SW 1271 (cell line): ENCODE measurements at places on chromosomes 6 and 20.
A peak's percentile ranks its signal among the peaks of the same experiment; 100 is the strongest.

GRCh38 chr6:43009124-43009523, 4.6 kb downstream of the MEA1 start:
- no peak for DNase-seq

DNA sequence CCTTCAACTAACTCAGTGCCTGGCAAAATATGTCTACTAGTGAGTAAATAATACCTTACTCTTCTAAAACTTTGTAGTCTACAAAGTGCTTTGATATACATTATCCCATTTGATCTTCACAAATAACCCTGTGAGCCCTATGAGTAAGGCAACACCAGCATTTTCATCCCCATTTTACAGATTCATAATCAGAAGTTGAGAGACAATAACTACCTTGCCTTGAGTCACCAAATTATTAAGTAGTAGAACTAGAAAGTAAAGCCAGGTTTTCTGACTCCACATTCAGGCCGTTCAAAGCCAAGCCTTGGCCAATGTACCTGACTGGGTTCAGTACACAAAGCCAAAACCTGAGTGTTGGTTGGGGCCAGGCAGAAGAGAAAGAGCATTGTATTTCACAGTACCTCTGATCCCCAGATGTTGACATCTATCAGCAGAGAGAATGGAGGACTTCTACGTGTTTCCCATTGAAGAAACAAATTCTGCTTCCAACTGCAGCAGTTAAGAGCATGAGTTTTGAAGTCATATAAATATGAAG, 111.3 kb upstream of the LGSN start:
- no peak for DNase-seq

DNA sequence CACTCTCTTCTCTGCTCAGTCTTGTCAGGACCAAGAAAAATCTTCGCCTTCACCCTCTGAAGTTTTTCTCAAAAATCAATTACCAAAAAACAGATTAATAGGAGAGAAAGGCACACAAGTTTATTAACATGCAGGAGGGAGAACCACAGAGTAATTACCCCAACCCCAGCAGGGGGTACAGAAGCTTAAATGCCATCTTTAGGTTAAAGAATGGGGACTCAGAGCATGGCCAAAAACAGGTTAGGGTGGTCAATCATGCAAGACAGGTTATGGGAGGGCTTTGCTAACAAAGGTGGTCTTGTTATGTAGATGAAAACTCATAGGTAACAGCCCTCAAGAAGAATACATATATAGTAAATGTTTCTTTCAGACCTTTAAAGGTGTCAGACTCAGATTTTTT, 100.5 kb upstream of the BTN3A2 start:
- DNase-seq, result no peak

GRCh38 chr6:49978332-49979226, 9.2 kb upstream of the DEFB113 start:
- no peak for DNase-seq

DNA sequence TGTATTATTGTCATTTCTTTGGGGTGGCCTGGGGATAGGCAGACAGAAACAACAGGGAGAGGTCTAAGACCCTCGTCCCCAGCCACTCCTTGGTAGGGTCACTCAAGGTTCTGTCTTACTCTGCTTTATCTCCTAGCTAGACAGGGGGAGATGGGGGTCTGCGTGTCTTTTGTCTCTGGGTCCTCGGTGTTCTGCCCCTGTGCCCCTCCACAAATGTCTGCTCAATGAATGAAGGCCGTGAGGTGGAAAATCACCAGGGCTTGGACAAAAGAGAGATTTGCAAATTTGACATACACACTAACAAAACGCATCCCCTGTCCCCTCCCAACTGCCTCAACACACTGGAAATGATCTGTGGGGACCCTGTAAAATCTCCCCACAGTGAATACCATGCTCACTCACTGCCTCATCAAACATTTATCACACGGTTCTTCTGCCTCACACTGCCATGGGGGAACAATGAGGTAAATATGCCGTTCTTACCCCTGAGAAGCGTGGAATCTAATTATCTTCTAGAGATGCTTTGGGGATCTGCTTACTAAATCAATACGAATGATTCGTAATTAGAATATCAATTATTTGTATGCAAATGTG, 13.2 kb upstream of the VAPB start:
- DNase-seq, result no peak

DNA sequence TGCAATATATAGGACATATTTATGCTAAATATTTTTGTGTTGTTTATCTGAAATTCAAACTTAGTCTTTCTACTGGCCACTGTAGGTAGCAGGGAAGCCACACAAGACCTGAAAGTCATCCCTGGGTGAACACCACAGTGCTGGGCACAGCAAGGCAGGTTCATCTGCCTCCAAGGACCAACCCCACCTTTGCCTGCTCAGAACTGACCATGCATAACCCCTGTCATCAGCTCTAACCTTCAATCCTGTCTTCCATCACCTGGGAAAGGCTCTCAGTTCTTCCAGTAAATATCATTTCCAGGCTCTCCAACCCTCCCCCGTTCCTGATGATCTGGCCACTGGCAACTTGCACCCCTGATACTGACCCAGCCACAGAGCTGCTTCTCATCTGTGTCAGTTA, 32.7 kb upstream of the CST7 start:
- no peak for DNase-seq

DNA sequence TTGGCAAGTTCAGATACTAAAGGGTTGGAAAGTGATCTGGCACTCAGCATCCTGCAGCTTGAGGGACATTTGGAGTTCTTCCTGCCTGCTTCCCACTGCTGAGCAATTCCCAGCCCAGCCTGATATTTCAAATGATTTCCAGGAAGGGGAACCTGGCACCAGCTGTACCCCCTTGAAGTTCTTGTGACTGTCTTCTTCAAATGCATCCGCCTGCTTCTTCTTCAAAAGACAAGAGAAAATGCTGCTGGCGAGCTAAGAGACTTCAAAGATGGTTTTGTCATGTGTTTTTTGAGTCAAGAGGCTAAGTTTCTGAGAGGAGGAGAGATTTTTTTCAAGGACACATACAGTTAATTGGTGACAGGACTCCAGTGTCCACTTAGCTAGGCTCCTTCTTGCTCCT, 42.6 kb upstream of the B4GALT5 start:
- DNase-seq, result no peak

DNA sequence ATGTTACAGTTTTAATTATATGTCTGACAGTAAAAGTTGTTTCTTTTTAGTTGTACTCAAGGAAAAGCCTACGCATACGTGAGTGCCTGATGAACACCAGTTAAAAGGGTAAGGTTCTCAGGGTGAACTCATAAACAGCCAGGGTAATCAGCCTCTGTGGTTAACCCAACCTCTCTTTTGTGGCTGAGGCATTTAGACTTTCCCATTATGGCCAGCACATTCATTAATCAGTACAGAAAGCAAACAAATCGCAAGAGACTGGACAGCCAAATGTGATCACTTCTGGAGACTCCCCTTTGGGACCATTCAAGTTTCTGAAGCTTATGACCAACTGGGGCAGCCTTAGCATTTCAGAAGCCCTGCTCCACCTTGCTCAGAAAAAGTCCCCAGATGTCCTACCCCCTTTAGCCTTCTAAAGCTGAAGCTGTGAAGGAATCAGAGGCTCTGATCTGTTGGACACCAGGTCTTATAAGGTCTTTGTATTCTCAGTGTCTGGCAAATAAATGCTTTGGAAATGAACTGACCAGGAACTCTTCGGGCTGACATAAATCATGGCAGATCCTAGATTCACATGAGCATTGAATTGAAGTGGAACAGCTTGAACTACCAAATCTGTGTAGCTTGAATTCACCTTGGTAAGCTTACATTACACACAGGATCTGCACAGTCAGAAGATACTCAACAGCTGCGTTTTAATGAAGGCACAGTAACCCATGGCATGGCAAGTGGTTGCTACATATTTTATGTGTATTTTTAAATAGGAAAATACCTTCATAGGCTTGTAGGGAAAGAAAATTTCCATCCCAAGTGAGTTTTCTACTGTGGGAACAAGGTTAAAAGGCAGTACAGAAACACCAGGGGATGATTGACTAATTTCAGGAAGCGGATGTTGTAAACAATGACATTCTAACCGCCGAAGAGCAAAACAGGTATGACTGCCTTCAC, 18.7 kb downstream of the IL20RA start:
- DNase-seq, result no peak

DNA sequence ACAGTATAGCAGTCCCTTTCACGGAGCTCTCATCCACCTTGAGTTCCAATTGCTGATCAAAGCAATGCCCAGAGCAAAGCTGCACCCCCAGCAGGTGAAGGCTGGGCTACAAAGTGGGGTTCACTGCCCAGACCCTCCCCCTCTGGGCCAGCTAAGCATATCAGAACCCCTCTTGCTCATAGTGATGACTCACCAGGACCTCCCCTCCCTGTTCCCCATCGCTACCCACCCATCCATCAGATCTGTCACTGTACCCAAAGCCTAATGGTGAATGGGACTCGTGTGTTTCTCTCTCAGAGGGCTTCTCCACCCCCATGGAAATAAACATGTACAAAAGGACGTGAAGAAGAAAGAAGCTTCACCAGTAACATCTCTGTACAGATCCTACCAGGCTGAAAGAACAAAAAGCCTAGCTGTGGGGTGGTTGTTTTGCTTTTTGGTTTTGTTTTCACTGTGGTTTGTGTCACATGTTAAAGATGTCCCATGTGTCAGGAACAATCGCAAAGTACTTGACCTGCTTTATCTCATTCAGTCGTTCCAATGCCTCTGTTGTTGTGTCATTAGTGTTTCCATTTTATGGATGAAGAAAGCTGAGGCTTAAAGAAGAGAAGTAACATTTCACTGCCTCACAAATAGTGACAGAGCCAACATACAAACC, 518.5 kb downstream of the CD83 start:
- DNase-seq, result no peak

DNA sequence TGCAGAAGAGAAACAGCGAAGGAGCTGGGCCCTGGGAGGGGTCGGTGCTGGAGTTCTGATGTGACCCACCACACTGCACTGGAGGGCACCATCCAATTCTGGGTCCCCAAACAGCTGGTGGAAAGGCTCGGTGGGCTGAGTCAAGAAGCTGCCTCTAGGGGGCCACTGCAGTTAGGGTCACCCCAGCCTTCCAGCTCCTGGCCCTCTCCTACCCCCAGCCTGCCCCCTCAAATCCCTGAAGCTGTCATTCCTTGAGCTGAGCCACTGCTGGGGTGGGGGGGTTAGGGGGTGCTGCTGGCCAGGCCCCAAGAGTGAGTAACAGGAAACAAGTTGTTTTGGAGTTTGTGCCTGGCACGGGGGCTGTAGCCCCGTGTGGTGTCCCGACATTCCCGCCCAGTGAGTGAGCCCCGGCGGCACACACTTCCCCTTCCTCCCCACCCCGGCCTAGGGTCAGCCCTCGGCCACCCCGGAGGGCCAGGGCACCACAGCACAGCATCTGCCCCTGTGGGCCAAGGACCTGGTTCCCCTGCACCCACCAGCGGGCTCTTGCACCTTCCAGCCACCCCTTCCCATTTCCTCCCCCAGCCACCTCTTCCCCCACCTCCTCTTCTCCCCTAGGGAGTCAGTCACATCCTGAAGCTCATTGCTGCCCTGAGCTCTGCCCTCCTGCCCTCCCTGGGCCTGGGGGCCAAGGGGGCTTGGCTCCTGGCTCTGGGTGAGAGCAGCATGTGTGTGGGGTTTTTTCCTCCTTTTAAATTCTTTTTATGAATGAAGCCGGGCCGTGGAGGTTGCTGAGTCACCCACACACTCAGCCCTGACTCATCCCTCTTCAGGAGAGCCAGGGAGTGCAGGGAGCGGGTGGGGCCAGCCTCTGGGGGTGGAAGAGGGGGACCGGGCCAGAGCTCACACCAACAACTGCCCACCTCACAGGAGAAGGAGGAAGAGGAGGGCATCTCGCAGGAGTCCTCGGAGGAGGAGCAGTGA, 4.6 kb downstream of the SMIM29 start:
- peak; percentile 96 for DNase-seq

GRCh38 chr6:128521282-128521632, 858 bp upstream of the PTPRK start:
- no peak for DNase-seq

DNA sequence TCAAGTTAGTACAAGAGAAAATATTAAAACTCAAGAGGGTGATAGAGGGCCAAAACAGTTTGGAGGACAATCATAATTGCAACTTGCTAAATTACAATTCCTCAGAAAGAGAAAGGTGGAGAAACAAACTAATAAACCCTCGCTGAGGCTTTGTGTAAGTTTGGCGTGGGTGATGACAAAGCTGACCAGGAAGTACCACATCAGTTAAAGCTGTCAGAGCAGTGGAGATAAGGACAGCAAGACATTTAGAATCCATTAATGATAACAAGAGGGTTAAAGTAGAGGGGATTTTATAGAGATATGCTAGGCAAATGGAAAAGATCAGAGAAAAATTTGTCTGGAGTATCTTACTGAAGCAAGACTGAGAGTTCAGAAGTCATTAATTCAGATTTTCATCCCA, 334.4 kb downstream of the TFAP2B start:
- DNase-seq, result no peak

DNA sequence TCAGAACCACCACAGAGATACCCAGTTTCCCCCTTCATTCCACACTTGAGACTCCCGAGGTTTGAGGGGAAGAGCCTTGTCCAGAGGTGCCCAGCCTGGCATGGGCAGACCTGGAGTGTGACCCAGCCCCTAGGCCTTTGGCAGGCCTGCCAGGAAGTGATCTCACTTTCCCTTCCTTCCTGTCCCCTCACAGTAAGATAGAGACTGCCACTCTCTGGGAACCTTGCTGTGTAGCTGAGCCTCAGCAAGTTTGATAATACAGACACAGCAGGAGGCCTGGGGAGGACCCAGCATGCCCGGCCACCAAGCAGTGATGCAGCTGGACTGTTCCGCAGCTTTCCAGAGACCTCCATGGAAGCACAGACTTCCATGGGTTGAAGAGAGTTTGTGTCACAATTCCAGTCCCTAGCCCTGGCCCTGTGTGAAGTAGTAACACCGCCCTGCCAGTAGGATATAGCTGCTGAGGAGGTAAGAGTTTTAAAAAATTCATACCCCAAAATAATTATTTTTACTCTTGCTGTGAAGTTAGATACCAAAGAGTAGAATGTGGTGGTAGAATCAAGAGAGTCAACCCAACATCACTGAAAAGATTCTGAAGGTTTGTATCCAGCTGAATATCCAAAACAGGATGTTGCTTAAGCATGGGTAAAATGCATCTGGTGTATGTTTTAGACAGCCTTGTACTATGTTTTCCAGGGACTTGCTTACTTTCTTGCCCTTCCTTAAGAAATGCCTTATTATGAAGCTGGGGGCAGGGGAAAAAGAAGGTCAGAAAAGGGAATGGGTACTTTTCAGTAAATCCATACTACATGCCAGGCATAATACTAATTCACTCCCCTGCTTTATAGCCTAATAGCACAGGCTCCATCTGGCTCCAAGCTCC, 16.3 kb downstream of the PKIG start:
- peak; percentile 41 for DNase-seq

- peak; percentile 73 for DNase-seq
Observed at GRCh38 chr6:2971420-2972218, at the start of gene SERPINB6. TSS of gene SERPINB6 (minus strand) at chr6:2971567. CDS start at chr6:2959332, 12,235 bp downstream.
